ENCODE measurements at places on chromosomes 5 and 9.

GRCh38 chr9:1051584-1052275 lies 1.6 kb downstream of the DMRT2 start:
- no peak for DNase-seq

GRCh38 chr9:107660976-107661375 lies 171.4 kb upstream of the KLF4 start:
- DNase-seq = no peak

GRCh38 chr9:98255061-98255577 lies 330 bp downstream of the TBC1D2 start:
- no peak for DNase-seq

DNA sequence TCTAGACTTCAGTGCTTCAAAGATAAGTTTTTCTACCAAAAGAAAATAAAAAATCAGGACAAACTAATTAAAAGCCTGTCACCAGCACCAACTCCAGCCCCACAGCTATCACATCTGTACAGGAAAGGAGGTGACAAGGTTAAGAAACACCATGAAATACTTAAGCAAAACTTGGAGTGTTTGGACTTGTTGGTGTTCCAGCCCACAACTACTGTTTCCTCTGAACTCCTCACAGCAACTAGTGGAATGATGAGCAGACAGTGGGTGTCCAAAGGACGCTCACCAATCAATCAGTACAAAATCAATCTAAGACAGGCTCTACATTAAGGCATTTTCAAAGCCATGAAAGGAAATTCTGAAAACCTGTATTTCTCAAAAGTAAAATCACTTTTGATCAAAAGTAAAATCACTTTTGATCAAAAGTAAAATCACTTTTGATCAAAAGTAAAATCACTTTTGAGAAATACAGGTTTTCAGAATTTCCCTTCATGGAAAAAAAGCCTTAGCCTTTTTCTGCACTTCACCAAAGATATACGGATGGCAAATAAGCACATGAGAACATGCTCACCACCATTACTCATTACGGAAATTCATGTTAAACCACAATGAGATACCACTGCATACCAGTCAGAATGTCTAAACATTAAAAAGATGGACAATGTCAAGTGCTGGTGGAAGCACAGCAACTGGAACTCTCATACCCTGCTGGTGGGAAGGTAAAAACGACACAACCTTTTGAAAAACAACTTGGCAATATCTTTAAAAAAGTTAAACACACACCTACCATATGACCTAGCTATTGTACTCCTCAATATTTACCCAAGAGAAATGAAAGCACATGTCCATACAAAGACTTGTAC lies 79.7 kb downstream of the MED27 start:
- no peak for DNase-seq

GRCh38 chr5:32589416-32589815 lies 4.1 kb downstream of the SUB1 start:
- no peak for DNase-seq

DNA sequence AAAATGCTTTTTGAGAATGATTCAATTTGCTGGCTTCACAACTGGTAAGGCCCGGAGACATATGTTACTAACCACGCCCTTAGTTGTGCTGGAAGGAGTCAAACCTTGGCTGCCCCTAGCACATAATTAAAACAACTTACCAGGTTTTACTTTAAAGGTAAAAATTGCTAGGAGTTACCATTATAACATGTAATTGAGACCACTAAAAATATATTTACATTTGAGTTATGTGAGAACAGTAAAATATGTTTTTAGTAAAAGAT lies 435.6 kb upstream of the CDH9 start:
- no peak for DNase-seq

DNA sequence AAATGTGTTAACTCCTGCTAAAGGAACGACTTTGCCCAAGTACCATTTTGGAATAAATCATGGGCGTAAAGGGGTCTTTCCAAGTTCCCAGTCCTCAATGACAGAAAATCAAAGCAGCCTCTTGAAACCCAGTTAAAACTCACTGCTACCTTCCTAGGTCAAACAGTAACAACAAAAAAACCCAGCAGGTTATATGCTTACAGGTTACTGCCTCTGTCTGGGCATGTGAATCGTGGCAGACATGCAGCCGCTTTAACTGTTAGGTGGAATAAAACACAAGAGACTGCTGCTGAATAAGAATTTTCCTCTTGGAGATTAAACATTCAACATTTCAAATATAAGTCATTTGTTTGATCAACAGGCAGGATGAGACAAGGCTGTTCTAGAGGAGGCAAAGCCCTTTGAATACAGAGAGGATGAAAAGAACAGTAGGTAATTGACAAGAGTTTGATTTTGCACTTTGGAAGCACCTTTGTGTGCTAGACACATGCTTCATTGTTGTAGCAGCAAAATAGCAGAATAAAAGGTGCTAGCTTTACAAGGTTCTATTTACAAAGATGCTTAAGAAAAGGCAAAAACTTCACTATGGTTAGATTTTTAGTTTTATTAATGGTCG lies 319.4 kb downstream of the NDUFS4 start:
- no peak for DNase-seq

- no peak for DNase-seq
Measured at GRCh38 chr9:129551393-129551973, 69.4 kb downstream of the C9orf50 start.

GRCh38 chr5:77518304-77518703 lies 26.2 kb upstream of the WDR41 start:
- DNase-seq = no peak

DNA sequence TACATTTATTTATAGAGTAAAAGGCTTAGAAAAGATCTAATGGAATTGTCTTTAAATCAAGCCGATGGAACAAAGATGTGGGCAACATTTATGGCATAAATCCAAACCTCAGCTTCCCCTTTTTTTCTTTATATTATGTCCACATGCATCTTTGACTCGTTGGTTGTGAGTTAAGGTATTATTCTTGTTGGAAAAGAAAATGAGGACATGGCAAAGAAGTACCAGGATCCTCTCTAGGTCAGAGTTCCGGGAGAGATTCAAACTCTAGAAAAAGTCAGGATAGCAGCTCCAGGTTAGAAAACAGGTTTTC lies 508 bp upstream of the NME5 start:
- no peak for DNase-seq

GRCh38 chr9:3517377-3518048 lies 8.3 kb downstream of the RFX3 start:
- DNase-seq = no peak

DNA sequence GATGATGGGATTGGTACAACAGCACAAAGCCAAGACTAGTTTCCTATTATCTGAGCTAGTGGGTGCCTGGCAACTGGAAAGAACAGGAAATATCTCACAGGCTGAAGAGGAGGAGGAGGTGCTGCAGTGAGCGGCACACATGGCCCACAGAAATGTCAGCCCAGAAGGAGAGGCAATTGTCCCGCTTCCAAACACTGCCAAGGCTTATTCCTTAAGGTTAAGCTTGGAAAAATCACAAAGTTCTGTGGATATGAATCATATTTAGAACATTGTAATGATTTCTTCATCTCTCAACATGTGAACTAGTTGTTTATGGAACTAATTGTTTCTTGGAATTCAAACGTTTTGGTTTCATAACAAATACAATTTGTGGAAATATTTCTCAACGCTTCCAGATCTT lies 1019.5 kb upstream of the SEMA6A start:
- DNase-seq = no peak

GRCh38 chr5:107954254-107954653 lies 283.5 kb upstream of the EFNA5 start:
- DNase-seq = no peak

- no peak for DNase-seq
Measured at GRCh38 chr5:122599000-122599399, 175.9 kb upstream of the SNX2 start.

DNA sequence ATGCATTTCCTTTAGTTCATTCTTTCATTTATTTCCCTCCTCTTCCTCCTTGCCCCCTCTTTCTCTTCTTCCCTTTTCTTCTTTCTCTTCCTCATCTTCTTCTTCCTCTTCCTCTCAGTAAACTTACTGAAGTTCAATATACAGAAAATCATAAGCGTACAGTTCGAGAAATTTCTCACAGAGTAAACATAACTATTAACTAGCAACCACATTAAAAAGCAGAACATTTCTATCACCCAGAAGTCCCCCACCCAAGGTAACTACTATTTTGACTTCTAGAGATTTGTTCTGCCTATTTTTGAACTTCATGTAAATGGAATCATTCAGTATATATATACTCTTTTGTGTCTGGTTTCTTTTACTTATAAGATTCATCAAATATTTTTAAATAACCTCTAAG lies 48.2 kb downstream of the TNFAIP8 start:
- no peak for DNase-seq

DNA sequence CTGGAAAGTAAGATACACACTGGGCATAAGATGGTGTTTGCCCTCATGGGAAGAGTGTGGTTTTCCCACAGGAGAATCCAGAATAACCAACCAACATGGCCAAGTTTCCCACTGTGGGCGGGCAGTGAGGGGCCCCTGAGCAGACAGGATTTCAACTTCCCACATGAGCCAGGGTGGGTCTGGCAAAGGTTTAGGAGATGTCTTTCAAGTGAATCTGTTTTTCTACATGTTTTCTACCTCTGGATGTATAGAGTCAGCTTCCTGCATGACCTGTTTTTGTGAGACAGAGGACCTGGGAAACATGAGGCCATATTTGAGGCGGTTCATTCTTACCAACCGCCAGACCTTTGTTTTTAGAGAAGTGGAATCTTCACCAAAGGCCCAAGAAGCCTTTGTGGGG lies 100.5 kb downstream of the TLE4 start:
- DNase-seq = no peak

Measured in stimulated activated naive CD8-positive, alpha-beta T cell treated with anti-CD3 and anti-CD28 coated beads, Interleukin-15, amount 100 ng/mL, for 72 hours (primary cell).